A673 (cell line): ENCODE measurements at places on chromosomes 3 and 15. TPM values are rescaled to one million over a fixed set of nuclear protein-coding genes. Genes with fewer than 3 reads are reported as not detected.
A peak's percentile ranks its signal among the peaks of the same experiment; 100 is the strongest.

DNA sequence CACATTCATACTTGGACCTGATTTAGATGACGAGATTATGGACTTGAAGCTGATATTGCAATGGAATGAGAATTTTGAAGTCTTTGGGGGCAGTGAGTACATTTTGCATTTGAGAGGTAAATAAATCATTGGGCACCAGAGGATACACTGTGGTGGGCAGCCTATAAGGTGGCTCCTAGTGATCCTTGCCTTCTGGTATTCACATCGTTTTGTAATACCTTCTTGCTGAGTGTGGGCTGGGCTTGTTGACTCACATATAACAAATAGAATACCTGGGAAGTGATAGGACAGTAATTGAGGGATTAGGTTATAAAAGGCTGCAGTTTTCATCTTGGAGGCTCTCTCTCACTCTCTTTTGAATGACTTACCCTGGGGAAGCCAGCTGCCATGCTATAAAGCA is 605.5 kb upstream of the KCNMB2 start:
- no peak overlapping the region for H3K4me3 ChIP-seq
- no peaks in the 10 kb centered on the region for H3K27me3 ChIP-seq
- no peak for DNase-seq
- H3K4me1 ChIP-seq, result peaks cover 5% of the 10 kb centered on the region
- no peaks in the 10 kb centered on the region for H3K36me3 ChIP-seq
- no peak overlapping the region for H3K27ac ChIP-seq

DNA sequence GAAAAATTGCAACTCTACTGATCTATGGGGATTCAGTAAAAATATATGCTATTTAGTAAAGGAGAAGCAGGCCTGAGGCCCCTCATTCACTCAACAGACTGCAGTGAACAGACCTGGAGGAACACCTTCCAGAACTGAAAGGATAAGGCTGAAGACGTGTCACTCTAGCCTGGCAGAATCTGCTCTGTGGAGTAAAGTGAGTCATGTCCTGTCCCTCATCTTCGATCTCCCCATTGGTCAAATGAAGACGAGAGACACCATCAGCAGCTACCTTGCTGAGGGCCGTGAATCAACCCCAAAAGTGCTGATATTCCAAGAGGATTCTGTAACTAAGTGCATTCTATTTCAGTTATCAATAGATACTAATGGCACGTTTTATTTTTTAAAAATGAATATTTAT is 359.7 kb downstream of the FGF12 start:
- H3K4me1 ChIP-seq, result peaks cover 22% of the 10 kb centered on the region
- no peaks in the 10 kb centered on the region for H3K27me3 ChIP-seq
- no peaks in the 10 kb centered on the region for H3K36me3 ChIP-seq
- no peak overlapping the region for H3K27ac ChIP-seq
- no peak overlapping the region for H3K4me3 ChIP-seq
- no peak for DNase-seq

DNA sequence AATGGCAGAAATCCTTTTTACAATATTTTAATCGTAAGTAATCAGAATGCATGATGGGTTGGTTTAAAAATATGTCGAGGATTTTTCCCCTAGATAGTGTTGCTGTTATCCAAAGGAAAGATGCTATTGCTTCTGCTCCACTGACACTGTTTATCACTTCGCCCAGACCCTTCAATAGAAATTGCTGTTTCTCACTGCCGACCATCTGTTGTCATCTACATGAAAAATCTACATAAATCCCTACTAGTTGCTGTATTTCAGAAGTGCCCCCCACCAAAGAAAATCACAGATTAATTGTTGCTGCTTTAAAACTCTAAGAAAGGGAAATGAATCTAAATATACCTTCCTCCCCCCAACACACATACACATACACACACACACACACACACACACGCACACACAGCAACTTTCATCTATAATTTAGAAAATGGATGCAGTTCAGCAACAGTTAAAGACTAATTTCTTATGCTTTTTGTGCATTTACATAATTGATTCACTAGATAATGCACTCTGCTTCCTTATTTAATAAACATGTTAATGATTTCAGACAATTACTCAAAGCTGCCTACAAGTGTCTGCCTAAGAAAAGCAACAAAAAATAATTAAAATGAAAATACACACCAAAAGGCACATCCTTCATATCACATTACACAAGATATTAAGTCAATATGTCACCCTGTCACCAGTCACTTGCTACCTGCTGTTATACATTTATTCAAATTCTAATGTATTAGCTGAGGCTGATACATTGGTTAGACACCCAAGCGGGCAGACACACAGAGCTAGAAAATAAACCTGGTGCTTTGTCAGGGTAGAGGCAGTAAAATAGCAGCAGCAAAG is 82.8 kb downstream of the RORA start:
- no peaks in the 10 kb centered on the region for H3K36me3 ChIP-seq
- H3K4me3 ChIP-seq, result no peak overlapping the region
- peaks cover 15% of the 10 kb centered on the region for H3K4me1 ChIP-seq
- peak; percentile 68 for DNase-seq

- no peak overlapping the region for H3K27ac ChIP-seq
- no peaks in the 10 kb centered on the region for H3K36me3 ChIP-seq
- peaks cover 4% of the 10 kb centered on the region for H3K4me1 ChIP-seq
- no peaks in the 10 kb centered on the region for H3K27me3 ChIP-seq
- no peak overlapping the region for H3K4me3 ChIP-seq
Measured at GRCh38 chr3:162138509-162138908, 641.9 kb downstream of the OTOL1 start.

DNA sequence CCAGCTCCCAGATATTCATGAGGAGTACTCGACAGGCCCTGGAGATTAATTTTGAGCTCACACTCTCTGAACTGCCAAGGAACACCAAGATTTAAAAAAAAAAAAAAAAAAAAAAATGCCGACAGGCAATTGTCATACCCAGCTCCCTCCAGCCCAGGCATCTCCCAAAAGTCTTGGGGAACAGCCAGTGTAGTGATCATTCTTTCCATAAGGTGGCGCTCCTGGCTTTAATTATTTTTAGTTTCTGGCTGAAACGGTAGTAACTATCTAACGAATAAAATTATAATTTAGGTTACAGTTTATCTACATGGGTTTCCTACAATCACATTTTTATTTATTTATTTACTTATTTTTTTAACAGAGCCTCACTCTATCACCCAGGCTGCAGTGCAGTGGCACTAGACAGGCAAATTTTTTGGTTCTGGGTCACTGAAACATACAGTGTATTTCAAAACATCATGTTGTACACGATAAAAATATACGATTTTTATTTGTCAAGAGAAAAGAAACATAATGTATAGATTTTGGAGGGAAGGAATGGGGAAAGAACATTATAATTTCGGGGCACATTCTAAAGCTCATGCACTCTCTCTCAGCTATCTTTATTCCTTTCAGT is 157.3 kb downstream of the ADAMTS9 start:
- H3K4me1 ChIP-seq, result no peaks in the 10 kb centered on the region
- H3K4me3 ChIP-seq, result no peak overlapping the region
- H3K27ac ChIP-seq, result no peak overlapping the region

Gene IL17RE
- total RNA-seq, result 2.3 and 2.6 TPM in 2 replicates

DNA sequence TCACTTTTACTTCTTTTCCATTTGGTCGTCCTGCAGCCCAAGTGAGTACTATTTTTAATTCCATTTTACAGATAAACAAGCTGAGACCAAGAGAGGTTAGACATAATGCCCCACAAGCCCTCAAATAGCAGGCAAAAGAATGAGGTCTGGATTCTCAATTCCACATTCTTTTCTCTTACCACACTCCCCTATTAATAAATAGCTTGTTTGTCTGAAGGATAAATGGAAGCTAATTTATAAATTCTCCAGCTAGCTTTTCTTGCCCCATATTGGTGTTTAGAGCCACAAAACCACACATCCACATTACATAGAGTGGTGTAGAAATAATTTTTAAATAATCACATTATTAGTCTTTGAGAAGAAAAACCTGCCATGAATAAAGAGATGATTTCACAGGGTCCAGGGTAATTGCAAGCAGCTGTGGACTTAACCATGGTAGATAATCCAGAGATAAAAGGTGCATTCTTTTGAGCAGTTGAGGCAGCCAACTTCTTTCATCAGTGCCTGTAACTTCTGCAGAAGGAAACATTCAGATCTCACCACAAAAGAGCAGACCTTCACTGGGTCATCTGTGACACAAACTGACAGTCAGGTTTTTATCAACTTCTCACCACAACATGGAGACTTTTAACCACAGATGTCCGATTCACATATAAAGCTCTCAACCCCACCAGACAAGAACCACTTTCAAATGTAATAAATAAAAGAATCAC is 313.4 kb upstream of the STT3B start:
- no peaks in the 10 kb centered on the region for H3K4me1 ChIP-seq
- no peaks in the 10 kb centered on the region for H3K36me3 ChIP-seq
- no peak overlapping the region for H3K4me3 ChIP-seq
- no peak for DNase-seq
- H3K27me3 ChIP-seq, result no peaks in the 10 kb centered on the region

DNA sequence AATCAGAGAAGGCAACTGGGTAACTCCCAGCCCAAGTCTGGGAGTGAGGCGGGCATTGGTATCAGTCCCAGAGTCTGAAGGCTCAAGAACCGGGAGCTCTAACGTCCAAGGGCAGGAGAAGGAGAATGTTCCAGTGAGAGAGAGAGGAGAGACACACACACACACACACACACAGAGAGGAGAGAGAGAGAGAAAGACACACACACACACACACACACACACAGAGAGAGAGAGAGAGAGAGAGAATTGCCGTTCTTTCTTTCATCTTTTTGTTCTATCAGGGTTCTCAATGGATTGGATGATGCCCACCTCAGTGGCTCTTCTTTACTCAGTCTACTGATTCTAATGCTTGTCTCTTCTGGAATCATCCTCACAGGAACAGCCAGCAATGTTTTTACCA is 57.0 kb downstream of the NR1D2 start:
- H3K36me3 ChIP-seq, result no peaks in the 10 kb centered on the region
- no peak for DNase-seq
- no peaks in the 10 kb centered on the region for H3K27me3 ChIP-seq
- no peaks in the 10 kb centered on the region for H3K4me1 ChIP-seq

Gene GOLGA8O
- total RNA-seq, result not detected in 2 replicates

- H3K27ac ChIP-seq, result no peak overlapping the region
- H3K36me3 ChIP-seq, result no peaks in the 10 kb centered on the region
- H3K27me3 ChIP-seq, result no peaks in the 10 kb centered on the region
- no peak for DNase-seq
Measured at GRCh38 chr15:45148076-45149059, 18.6 kb downstream of the DUOX1 start.

Gene APH1B
- 6.2 and 8.1 TPM in 2 replicates for total RNA-seq

Gene SEMA7A
- total RNA-seq, result 0.45 and 1.4 TPM in 2 replicates

- peak within 1 kb of the TSS; percentile 93 for H3K4me3 ChIP-seq
Measured at GRCh38 chr15:74781431-74782258, at the start of gene CSK. Gene CSK, plus strand, starts transcription at chr15:74782080. Its CDS starts 16,218 bp downstream, at chr15:74798298.

Gene STRIT1
- not detected in 2 replicates for total RNA-seq

GRCh38 chr15:41183581-41183980 is 47.0 kb downstream of the EXD1 start:
- no peak for DNase-seq
- H3K27ac ChIP-seq, result no peak overlapping the region
- no peaks in the 10 kb centered on the region for H3K36me3 ChIP-seq
- H3K4me1 ChIP-seq, result no peaks in the 10 kb centered on the region
- H3K4me3 ChIP-seq, result no peak overlapping the region

- no peak overlapping the region for H3K4me3 ChIP-seq
- DNase-seq, result no peak
- H3K27ac ChIP-seq, result no peak overlapping the region
- H3K4me1 ChIP-seq, result peaks cover 20% of the 10 kb centered on the region
- no peaks in the 10 kb centered on the region for H3K36me3 ChIP-seq
Measured at GRCh38 chr15:41510728-41511127, 2.9 kb downstream of the LTK start.

Gene ZNF660
- total RNA-seq, result 4.1 and 5.8 TPM in 2 replicates

- no peak overlapping the region for H3K27ac ChIP-seq
- H3K4me3 ChIP-seq, result no peak overlapping the region
- no peaks in the 10 kb centered on the region for H3K27me3 ChIP-seq
- H3K4me1 ChIP-seq, result no peaks in the 10 kb centered on the region
- DNase-seq, result no peak
- peaks cover 9% of the 10 kb centered on the region for H3K36me3 ChIP-seq
Measured at GRCh38 chr15:74552773-74553441, 11.9 kb downstream of the ARID3B start.

DNA sequence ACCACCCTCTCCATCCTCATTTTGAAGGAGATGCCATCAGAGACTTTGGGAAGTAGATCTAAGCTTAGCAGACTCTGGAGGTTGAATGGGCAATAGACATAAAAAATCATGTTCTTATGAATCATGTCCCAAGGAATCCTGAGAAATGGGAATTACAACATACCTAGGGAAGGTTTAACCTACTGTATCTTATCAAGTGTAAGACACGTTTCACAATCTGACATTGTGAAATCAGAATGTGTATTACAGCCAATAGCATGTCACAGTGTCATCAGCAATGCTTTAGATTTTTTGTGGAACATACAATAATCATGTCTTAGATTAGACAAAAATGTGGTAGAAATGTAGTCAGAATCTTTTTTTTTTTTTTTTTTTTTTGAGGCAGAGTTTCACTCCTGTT is 332.4 kb upstream of the TLE3 start:
- H3K4me1 ChIP-seq, result no peaks in the 10 kb centered on the region
- no peak for DNase-seq
- H3K27ac ChIP-seq, result no peak overlapping the region
- no peaks in the 10 kb centered on the region for H3K27me3 ChIP-seq
- no peaks in the 10 kb centered on the region for H3K36me3 ChIP-seq

GRCh38 chr3:185280572-185281365 is 26.9 kb upstream of the EHHADH start:
- peak; percentile 72 for DNase-seq
- no peak overlapping the region for H3K4me3 ChIP-seq
- H3K4me1 ChIP-seq, result no peaks in the 10 kb centered on the region
- H3K36me3 ChIP-seq, result no peaks in the 10 kb centered on the region
- no peak overlapping the region for H3K27ac ChIP-seq
- no peaks in the 10 kb centered on the region for H3K27me3 ChIP-seq

Gene CD80
- not detected in 2 replicates for total RNA-seq

Gene C3orf18
- total RNA-seq, result 1.5 and 4.9 TPM in 2 replicates

- H3K4me1 ChIP-seq, result peaks cover 26% of the 10 kb centered on the region
- H3K27ac ChIP-seq, result peak overlapping the region; percentile 46
- no peak overlapping the region for H3K4me3 ChIP-seq
Measured at GRCh38 chr3:185702262-185703225, 116.4 kb downstream of the SENP2 start.

Gene FAM81A
- total RNA-seq, result not detected in 2 replicates

DNA sequence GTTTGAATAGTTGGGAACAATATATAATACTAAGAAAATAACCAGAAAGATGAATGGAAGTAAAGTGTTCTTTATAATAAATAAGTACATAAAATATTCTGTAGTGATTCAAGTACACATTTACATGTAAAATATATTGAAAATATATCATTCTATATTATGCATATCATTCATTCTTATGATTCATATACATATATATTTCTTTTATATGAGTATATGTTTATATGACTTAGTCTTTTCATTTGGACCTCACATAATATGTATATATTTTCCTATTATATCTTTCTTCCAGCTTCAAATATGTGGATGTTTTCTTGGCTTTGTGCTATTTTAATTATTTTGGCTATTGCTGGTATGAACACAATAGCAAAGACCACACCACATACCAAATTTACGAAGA is at the start of gene OTOL1:
Gene OTOL1 (plus strand): TSS at position 301 of the 400 bp plus-strand sequence. CDS start 0 bp downstream, at position 301.
- DNase-seq, result no peak
- no peak within 1 kb of the TSS for H3K4me3 ChIP-seq
- H3K36me3 ChIP-seq, result no peaks in the 10 kb centered on the region
- no peaks in the 10 kb centered on the region for H3K4me1 ChIP-seq

- no peaks in the 10 kb centered on the region for H3K36me3 ChIP-seq
- H3K4me3 ChIP-seq, result no peak overlapping the region
- no peak overlapping the region for H3K27ac ChIP-seq
- H3K4me1 ChIP-seq, result no peaks in the 10 kb centered on the region
- no peak for DNase-seq
Measured at GRCh38 chr3:81816473-81817250, 55.2 kb upstream of the GBE1 start.

- no peak overlapping the region for H3K27ac ChIP-seq
- H3K36me3 ChIP-seq, result peaks cover 12% of the 10 kb centered on the region
- H3K27me3 ChIP-seq, result no peaks in the 10 kb centered on the region
- no peak overlapping the region for H3K4me3 ChIP-seq
- H3K4me1 ChIP-seq, result peaks cover 6% of the 10 kb centered on the region
Measured at GRCh38 chr15:101635944-101636727, 16.0 kb downstream of the TM2D3 start.
